ENCODE measurements at places on chromosomes 7 and 10.

GRCh38 chr7:131145026-131145425 is 182.7 kb upstream of the MKLN1 start:
- DNase-seq: no peak

DNA sequence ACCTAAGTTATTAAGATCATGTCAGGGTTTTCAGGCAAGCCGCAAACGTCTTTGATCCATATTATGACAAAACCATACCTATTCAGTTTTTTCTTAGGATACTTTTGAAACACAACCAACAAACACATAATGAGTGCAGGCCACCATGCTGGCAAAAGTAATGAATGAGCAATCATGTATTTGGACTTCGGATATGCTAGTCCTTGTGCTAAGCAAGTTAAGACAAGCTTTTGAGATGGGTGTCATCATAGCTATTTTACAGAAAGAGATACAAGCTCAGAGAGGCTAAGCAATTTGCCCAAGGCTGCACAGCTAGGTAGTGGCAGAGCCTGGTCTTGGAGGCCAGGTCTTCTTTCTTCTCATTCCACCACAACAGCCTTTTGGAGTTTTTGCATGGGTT is 12.5 kb upstream of the KCNK18 start:
- no peak for DNase-seq

DNA sequence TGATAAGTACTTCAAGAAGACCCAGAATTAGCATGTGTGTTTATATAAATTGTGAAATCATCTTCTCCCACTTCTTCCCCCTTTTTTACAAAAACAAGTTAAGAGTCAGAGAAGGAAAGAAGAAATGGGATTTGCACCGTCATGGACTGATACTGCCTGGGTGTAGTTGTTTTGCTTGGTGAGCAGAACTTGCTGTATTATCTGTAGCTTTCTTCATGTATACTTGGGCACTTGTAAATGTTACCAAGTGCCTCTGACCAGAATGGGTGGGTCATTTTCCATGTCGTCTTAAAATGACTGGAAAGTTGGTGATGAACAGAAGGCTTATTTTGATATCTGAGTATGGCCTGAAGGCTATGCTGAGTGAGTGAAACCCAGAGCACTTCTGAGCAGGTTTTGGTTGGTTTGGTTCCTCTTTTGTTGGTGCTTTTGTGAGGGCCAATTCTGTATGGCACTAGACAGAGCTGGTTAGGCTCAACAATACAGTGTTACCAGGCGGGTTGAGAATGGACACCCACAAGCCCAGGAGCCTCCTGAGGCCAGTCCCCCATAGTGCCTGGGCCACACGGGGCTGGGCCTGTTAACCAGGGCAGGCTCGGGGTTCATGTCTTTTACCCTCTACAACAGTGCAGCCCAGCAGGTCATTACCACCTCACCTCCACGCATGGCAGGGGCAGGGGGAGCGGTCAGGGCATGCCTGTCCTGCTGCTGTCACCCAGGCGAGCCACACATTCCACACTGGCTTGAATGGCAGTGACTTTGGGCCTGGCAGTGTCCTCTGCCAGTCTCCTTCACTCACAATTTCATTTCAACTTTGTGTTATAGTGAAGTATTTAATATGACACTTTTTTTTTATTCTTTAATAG is 115.1 kb downstream of the CCNY start:
- DNase-seq: peak; percentile 79

DNA sequence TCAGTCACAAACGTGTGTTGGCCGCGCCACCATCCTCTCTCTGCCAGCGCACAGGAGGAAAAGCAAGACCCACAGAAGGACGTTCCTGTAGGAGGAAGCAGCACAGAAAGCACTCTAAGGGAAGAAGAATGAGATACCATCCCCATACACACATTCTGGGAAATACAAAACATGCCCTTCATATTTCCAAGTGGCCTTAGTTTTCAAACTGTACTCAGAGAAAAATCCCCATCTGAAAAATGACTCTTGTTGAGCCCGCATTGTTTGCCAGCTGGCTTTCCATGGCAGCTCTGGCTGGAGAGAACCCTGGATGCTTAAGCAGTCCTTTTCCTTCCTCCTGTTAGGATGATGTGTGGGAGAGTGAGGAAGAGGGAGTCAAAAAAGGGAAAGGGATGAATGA is 33.1 kb downstream of the MTURN start:
- no peak for DNase-seq

- DNase-seq: no peak
Observed at GRCh38 chr10:73338801-73339368, 19.8 kb downstream of the CFAP70 start.

DNA sequence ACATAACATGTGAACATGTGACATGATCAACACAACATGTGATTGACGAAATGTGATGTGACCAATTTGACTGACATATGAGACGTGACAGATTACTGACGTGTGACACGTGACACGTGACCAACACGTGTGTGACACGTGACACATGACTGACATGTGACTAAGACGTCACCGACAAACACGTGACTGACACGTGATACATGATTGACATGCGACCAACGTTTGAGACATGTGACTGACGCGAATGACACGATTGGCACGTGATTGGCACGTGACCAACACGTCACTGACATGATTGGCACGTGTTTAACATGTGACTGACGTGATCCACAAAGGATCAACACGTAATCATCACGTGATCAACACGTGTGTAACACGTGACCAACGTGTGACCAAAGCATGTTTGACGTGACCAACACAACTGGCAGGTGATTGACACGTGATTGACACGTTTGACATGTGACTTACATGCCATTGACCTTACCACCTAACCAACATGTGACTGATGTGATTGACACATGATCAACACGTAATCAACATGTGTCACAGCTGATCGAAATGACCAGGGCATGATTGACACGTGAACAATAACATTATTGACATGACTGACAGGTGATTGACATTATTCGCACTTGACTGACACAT is 23.7 kb downstream of the CRPPA start:
- DNase-seq: no peak
